ENCODE measurements at places on chromosomes 6 and 20.

DNA sequence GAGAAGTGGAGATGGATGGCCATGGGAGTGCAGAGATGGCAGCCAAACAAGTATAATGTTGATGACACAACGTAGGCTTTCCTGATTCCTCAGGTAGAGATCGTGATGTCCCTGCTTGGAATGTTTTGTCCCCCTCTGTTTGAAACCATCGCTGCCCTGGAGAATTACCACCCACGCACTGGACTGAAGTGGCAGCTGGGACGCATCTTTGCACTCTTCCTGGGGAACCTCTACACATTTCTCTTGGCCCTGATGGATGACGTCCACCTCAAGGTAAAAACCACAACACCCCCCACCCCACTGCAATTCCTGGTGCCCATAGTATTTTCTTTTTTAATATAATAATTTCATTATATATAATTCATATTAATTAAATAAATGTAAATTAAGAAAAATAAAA, 42.1 kb upstream of the NOP56 start:
- no peak for DNase-seq

DNA sequence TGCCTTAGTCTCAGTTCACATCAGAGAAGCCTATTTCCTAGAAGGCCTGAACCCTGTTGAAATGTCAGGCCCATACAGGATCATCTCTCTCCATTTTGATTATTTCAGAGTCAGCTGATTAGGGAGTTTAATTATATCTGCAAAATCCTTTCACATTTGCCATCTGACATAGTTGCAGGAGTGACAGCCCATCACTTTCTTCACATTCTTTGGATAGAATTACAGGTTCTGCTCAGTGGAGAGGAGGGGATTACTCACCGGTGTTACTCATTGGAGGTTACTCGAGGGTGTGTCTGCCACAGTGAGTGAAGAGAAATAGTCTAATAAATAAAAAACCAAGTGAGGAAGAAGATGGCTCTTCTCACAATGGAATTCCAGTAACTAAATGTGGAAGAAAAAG, 216.8 kb downstream of the TMEM242 start:
- no peak for DNase-seq

DNA sequence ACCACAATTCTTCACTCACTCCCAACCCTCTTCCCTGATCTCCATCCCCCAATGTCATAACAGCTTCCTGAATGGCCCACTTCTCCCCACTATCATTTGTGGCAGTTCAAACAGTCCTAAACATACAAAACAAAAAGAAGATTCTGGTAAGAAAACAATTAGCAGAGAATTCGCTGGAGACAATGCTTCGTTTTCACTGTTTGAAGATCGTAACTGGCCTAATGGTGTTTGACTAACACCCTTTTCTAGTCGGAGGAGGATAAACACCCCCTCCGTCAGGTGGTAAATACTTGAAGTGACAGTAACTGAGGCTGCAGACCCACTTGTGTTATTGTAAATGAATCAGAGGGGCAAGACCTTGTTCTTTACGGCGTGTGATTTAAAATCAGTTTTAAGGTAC, 3.8 kb downstream of the EYA2 start:
- DNase-seq: no peak

GRCh38 chr6:18640754-18641153, 253.6 kb downstream of the RNF144B start:
- no peak for DNase-seq

GRCh38 chr20:18686696-18687095, 98.8 kb downstream of the DTD1 start:
- DNase-seq: no peak

GRCh38 chr6:121040831-121041230, 293.4 kb downstream of the TBC1D32 start:
- no peak for DNase-seq

GRCh38 chr6:147322299-147323162, 118.3 kb downstream of the STXBP5 start:
- no peak for DNase-seq

- DNase-seq: no peak
These were observed 297.9 kb downstream of the UTRN start for GRCh38 chr6:144582939-144583613.

DNA sequence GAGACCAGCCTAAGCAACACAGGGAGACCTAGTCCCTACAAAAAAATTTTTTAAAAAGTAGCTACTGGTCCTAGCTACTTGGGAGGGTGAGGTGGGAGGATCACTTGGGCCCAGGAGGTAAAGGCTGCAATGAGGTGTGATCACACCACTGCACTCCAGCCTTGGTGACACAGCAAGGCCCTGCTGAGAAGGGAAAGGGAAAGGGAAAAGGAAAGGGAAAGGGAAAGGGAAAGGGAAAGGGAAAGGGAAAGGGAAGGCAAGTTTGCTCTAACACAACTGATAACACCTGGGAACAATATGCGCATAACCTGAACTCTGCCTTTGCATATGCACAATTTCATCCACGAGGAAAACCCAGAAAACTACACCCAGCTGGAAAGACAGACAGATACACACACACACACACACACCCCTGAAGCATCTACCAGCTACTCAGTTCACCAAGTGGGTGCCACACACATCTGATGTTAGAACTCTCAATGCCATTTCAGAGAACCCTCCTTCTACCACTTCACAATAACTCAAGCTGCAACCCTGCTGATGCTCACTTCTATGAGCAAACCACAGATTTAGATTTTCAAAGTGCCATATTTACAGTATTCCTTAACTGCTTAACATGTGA, 19.1 kb downstream of the B4GALT5 start:
- DNase-seq: no peak

GRCh38 chr6:13810688-13811446, 3.5 kb downstream of the MCUR1 start:
- DNase-seq: no peak

- no peak for DNase-seq
These were observed 14.3 kb upstream of the GOPC start for GRCh38 chr6:117616391-117617209.

GRCh38 chr6:4888841-4889240, 112.6 kb downstream of the CDYL start:
- DNase-seq: no peak

DNA sequence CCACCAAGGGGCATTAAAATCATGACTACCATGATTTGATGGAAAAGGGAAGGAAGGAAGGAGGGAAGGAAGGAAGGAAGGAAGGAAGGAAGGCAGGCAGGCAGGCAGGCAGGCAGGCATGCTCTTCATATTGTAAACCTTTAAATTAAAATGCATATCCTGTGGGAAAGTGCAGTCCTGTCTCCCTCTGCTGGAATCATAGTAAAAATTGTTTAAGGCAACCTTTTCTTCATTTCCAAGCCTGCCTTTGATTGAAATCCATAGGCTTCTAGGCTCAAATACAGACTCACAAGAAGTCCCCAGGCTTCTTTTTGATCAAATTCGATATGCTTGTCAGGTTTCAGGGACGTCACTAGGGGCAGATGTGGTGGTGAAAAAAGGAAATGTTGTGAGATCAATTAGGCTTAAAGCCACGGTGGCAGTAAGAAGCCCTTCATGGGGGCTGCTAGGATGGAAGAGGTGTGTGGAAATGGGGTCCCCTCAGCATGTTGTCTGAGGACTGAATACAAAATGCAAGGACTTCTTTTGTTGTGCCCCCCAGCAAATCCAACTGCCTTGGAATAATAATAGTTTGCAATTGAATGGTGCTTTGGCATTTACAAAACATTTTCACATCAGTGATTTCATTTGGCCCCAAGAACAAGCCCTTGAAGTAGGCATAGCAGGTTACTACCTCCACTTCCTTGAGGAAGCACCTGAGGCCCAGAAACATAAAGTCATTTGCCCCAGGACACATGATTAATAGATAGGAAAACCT, 25.6 kb upstream of the GABRR1 start:
- peak; percentile 3 for DNase-seq

GRCh38 chr6:90729057-90729456, 142.2 kb upstream of the MAP3K7 start:
- DNase-seq: no peak

DNA sequence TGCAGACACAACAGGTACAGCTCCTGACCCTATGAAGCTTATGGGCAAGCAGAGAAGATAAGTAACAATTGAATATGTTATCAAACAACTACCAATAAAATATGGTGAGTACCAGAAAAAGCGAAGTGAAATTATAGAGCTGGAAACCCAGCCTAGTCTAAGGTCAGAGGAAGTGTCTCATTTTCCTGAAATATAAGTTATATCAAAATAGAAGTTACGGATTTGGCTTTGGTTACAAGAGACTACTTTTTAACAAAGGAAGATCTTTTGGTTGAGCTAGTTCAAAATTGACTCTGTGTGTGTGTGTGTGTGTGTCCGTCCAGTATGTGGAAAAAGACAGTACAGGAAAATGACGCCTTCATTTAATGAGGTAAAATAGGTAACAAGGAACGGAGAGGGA, 8.9 kb downstream of the STX11 start:
- DNase-seq: no peak

- no peak for DNase-seq
These were observed 20.4 kb downstream of the OSBPL2 start for GRCh38 chr20:62258499-62259293.

GRCh38 chr20:23135449-23136420, 49.6 kb upstream of the CD93 start:
- no peak for DNase-seq

- no peak for DNase-seq
These were observed 11.6 kb upstream of the CALHM6 start for GRCh38 chr6:116449565-116449964.

DNA sequence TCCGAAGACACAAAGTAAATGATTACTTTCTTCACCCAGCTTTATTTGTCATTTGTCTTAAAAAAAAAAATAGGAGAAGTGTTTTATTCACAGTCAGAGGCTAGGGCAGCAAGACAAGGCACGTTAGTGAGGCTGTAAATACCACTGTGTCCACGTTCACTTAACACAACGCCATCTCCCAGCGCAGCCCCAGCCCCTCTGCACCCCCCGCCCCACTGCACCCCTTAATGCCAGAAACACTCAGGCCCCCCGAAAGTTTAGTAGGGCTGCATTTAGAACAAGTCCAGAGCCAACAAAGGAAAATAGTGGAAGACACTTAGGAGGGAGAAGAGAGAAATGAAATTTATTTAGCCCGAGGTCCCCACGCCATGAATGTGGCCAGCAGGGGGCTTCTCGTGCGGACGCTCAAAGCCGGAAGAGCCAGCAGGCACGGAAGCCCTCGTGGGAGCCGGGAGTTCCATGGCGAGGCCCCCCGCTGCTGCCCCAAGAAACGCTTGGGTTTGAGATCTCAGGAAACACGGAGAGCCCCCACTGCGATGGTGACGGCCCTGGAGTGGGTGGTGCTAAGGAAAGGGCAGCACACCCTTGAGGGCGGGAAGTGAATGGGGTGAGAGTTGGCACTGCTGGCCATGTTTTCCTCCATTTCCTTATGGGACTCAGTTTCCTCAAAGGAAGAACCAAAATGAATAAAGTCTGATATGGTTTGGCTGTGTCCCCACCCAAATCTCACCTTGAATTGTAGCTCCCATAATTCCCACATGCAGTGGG, 50.2 kb downstream of the IYD start:
- no peak for DNase-seq

- DNase-seq: no peak
These were observed 203.9 kb downstream of the HAO1 start for GRCh38 chr20:7736336-7736735.

DNA sequence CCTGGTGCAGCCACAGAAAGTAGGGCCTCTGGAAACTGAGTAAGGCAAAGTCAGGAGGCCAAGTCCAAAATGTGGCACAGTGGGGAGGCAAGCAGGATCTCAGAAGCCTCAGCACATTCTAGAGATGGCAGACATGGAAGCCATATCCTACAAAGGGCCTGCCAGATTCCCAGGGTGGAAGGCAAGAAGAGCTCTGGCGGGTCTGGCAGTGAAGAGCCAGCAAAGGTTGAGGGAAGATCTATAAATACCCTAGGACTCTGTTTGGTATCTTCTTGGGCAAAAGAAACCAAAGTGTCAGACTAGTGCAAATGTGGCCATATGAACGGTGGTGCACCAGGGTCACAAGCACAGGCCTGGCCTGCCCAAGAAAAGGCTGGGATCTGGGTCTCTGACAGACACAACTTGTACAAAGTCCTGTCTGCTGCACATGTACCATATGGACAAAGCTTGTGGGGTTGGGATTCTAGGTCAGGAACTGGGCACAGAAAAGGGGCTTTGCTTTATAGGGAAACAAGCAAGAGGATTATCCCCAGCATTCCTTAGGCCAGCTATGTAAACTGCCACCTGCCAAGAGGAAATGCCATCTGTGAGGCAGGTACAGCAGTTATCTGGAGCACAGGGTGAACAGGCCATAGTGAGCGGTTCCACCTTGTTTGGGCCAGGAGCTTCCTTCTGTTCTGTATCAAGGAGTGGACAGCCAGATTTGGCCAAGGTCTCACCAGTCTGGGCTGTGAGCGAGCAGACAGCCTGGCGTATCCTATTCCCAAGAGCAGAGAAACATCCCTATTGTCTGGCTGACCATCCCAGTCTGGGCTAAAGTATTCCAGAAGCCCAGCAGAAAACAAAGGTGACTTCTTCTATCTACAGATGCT, 36.3 kb upstream of the SLC4A11 start:
- no peak for DNase-seq

GRCh38 chr20:57270204-57270984, 4.0 kb upstream of the BMP7 start:
- DNase-seq: no peak

DNA sequence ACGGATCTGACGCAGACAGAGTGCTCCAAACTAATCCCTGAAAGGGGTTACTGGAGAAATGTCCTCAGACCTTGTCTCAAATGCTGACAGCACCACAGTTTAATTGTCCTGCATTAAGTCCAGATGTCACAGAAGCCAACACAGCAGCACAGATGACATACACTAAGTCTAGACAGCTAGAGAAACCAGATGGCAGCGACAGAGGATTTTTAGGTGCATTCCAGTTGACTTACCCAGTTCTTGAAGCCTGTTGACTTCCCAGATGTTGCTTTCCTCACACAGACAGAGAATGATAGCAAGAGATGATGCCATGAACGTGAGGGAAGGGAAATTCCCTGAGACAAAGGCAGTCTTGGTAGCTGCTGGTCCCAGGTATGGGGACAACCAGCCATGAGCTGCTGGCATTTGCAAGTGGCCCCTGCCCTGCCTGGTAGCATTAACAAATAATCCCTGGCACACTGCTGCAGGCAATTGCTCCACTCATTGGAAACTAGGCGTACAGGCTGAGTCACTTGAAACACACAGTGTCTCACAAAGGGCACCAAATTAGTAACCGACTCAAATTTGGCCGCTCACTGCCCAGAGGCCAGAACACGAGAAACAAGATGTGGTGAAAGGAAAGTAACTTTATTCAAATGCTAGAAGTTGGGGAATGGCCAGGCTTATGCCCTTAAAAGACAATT, 52.2 kb downstream of the ADGB start:
- DNase-seq: no peak

GRCh38 chr6:15491255-15491985, 171.4 kb downstream of the DTNBP1 start:
- peak; percentile 48 for DNase-seq

- no peak for DNase-seq
These were observed 340.7 kb upstream of the JARID2 start for GRCh38 chr6:14905201-14905600.

- no peak for DNase-seq
These were observed 266.6 kb upstream of the BTBD3 start for GRCh38 chr20:11651138-11651537.
